MCF 10A (cell line): ENCODE measurements at places on chromosomes 7 and 10. TPM values are rescaled to one million over a fixed set of nuclear protein-coding genes. Genes with fewer than 3 reads are reported as not detected.

Gene MAT1A
- total RNA-seq: 0.26 TPM in 1 of 2 replicates, not detected in the other

GRCh38 chr7:139871331-139871730 lies 42.3 kb downstream of the TBXAS1 start:
- DNase-seq: no peak

DNA sequence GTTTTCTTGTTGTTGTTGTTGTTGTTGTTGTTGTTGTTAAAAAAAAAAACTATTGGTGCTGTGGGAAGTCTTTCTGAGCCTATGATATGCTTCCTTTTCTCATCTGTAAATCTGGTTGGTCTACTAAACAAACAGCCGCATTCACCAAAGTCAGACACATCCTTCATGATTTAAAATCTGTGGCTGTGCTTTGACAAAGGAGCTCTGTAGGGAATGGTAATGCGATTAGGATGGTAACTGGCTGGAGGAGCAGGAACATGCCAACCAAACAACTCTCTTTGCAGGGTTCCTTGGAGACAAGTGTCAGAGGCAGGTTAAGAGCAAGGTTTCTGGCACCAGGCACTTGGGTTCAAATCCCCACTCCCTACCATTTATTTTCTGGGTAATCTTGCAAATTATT lies 14.9 kb upstream of the SP4 start:
- DNase-seq: no peak

Gene HOXA9
- total RNA-seq: 6.9 and 7.6 TPM in 2 replicates

- DNase-seq: no peak
Observed at GRCh38 chr7:155131090-155131489, 61.0 kb downstream of the HTR5A start.

DNA sequence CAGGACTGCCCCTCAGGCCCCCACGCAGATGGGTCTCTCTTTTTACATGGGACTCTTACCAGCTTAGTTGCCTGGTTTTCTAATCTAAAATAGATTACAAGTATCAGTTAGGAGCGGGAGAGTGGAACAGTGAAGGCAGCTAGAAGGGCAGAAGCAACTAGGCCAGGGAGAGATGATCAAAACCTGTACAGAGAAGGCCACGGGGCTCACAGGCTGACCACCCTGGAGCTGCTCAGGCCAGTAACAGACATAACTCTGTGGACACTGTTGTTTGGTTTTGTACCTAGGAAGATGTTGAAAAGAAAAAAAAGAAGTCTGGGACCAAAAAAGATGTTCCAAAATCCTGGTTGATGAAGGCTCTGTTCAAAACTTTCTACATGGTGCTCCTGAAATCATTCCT lies 16.5 kb downstream of the ABCC2 start:
- no peak for DNase-seq

- no peak for DNase-seq
Observed at GRCh38 chr7:105198223-105198622, 184.2 kb downstream of the KMT2E start.

Gene GNA12
- 36.2 and 38.6 TPM in 2 replicates for total RNA-seq

Gene NRF1
- 18.4 and 21.4 TPM in 2 replicates for total RNA-seq

Gene CEP41
- 14.0 and 15.8 TPM in 2 replicates for total RNA-seq

Gene PLAU
- 17.3 and 30.6 TPM in 2 replicates for total RNA-seq
